ENCODE measurements at places on chromosomes 11 and 22.

GRCh38 chr22:41229730-41230400 lies 10.9 kb downstream of the CHADL start:
- DNase-seq = no peak

- no peak for DNase-seq
Observed at GRCh38 chr11:102981324-102981910, 25.9 kb upstream of the MMP13 start.

- no peak for DNase-seq
Observed at GRCh38 chr22:30885001-30885366, 83.6 kb downstream of the MORC2 start.

GRCh38 chr22:24055283-24055682 lies 44.2 kb downstream of the CABIN1 start:
- DNase-seq = no peak

DNA sequence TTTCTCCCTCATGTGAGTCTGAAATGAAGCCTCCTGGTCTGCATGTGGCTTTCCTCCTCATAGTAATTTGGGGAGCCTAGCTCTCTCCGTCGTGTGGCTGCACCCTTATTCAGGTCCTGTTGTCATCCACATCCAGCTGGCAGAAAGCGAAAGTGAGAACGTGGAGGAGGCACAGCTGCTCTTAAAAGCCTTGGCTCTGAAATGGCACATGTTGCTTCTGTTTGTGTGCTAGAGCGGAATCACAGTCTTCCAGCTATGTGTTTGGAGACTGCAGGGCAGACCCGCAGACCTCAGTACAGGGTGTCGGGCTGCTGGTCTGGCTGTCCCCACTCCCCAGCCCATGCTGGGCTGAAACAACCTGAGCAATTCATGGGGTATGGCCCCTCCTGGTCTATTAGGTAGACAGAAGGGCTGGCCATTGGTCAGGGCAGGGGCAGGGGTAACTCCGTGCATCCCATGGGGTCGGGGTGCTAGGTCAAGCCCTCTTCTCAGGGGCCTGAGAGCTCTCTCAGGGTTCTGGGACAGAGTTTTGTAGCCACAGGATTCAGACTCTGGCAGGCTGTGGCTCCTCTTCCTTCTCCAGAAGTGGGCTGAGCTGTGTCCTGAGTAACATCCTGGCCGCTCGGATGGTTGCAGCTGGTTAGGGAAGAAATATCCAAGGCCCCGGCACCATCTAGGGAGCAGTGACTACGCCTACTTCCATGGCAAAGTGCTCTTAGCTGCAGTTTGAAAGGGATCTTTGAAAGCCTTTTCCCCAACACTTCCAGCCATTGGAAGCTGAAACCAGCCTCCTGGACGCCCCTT lies 50.6 kb downstream of the C11orf96 start:
- no peak for DNase-seq

DNA sequence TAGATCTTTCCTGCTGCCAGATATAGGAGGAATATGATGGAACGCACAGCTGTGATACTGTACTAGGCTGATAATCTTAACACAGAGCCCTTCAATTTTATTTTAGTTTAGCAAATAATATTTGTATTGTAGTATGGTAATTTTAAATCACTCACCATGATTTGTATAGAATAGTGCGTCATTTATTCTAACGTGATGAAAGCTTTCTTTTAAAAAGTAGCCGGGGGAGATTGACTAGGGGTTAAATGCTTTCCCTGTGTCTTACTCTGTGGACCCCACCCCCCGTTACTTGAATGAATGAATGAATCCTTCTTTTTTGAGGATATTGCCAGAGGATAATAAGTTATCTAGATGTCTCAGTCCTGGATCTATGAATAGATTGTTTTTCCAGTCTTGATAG lies 72.1 kb downstream of the CECR2 start:
- DNase-seq = no peak

- peak; percentile 49 for DNase-seq
Observed at GRCh38 chr11:109853156-109853776, 239.9 kb upstream of the ZC3H12C start.

DNA sequence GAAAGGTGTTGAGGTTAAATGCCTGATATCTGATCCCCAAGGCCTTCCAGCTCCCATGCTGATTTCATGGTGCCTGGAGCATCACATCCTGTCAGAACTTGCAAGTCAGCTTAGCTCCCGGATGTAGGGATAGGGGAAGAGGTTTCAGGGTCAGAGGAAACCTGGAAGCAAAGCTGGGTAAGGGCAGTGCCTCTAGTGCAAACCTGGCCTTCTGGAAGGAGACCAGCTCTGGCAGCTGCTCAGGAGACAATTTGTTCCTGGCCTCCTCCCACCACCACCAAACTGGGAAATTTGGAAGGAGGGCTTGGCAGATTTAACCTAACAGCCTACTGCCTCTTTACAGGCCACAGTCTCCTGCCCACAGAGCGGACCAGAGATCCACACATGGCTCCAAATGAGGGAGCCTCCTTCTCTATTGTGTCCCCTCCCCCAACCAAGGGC lies 9.2 kb upstream of the TSKU start:
- no peak for DNase-seq

DNA sequence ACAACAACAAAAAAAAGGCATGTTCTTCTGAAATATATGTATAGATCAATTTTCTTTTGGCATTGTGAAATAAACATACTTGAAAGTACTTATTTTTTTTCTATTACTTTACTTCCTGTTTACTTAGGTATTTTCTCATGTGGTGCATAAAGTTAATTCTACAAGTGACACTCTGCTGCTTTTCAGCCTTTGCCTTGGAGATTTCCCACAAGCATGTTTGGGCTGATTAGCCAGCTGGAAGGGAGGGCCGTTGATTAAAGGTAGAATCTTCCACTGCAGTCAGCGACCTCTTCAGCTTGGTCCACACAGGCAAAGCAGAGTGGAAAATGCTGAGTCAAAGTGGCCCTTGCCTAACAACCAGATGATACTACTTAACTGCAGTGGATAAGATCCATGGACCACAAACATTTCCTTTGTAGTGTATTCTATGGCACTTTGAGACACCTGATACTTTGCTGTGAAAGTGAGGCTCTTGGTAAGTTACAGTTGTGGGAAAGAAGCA lies 176.0 kb downstream of the ARHGAP42 start:
- peak; percentile 37 for DNase-seq

- no peak for DNase-seq
Observed at GRCh38 chr11:45655831-45656230, 9.6 kb downstream of the CHST1 start.

DNA sequence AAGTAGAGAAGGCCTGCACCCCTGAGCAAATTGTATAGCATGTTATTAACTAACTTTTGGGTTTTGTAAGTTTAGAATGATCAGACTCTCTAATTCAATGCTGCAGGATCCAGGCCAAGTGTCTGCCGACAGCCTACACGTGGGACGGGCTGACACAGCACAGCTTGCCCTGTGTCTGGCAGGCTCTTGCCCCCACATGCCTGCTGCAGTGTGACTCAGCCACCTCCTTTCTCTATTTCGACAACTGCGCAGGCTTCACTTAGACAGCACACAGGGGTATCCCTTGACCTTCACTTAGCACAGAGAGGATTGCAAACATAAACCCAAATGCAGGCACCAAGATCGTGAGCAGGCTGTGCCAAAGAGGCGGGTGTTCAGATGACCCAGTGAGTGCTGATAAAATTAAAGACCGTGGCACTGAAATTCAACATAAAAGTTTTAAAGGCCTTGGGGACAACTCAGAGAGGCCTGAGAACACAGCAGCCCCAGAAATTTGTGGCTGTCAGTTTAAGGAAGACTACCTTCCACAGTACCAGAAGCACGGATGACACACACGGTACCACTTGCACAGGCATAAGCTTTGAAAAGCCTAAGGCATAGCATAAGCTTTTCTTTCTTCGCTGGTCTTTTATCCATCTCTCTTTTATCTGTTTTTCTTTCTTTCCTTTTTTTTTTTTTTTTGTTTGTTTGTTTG lies 37.8 kb downstream of the SCN3B start:
- no peak for DNase-seq

DNA sequence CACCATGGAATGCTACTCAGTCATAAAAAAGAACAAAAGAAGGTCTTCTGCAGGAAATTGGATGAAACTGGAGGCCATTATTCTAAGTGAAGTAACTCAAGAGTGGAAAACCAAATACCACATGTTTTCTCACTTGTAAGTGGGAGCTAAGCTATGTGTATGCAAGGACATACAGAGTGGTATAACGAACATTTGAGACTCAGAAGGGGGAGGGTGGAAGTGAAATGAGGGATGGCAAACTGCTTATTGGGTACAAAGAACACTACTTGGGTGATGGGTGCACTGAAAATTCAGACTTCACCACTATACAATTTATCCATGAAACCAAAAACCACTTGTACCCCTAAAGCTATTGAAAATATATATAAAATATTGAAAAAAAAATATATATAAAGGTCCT lies 13.4 kb upstream of the CAT start:
- DNase-seq = no peak

DNA sequence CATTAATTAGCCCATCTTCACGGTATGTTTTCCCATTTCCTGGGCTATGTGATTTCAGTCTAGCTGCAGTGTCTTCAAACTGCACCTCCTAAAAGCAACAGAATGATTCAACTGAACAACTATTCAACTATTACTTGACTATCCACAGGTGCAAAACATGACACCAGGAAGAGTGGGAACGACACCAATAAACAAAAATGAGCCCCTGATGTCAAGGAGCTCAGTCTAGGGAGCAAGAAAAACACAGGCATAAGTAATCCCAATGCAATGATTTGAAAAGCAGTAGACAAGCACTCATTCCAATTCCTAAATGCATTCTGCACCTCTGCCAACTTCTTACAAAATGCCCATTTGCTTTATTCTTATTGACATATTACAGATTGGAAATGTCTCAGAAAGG lies 285.6 kb downstream of the ETS1 start:
- no peak for DNase-seq

GRCh38 chr11:13339195-13340153 lies 61.9 kb downstream of the BMAL1 start:
- peak; percentile 37 for DNase-seq

DNA sequence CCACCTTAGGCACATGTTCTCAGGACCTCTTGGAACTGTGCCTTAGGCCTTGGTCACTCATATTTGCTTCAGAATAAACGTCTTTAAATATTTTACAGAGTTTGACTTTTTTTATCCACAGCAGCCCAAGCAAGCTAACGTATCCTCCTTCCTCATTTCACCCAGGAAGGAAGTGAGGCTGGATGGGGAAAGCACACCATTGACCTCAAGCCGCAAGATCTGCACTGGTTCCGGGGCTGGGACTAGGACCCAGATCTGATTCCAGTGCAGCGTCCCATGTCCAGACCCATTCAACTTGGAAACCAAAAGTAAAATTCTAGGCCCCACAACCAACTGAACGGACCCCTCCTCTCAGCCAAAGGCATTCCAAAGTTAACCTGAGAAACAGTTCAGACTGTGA lies 2.4 kb upstream of the LGALS12 start:
- DNase-seq = no peak

DNA sequence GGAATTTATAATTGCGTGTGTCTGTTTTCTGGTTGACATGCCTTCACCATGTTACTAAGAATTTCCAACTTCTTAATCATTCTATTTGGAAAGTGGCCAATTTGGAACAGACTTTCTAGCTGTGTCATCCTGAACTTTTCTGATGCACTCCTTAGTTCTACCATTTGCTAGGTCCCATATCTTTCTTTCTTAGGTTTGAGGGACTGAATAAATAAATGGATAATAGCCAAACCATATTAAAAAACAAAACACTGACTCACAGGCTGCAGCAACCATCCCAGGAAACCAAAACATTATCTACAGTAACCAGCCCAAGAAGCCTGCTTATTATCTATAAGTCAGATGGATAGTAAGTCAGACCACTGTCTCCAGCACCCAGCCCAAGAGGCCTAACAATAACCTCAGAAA lies 57.5 kb upstream of the PLET1 start:
- DNase-seq = no peak

GRCh38 chr11:19076744-19077589 lies 16.4 kb upstream of the MRGPRX2 start:
- DNase-seq = peak; percentile 21

DNA sequence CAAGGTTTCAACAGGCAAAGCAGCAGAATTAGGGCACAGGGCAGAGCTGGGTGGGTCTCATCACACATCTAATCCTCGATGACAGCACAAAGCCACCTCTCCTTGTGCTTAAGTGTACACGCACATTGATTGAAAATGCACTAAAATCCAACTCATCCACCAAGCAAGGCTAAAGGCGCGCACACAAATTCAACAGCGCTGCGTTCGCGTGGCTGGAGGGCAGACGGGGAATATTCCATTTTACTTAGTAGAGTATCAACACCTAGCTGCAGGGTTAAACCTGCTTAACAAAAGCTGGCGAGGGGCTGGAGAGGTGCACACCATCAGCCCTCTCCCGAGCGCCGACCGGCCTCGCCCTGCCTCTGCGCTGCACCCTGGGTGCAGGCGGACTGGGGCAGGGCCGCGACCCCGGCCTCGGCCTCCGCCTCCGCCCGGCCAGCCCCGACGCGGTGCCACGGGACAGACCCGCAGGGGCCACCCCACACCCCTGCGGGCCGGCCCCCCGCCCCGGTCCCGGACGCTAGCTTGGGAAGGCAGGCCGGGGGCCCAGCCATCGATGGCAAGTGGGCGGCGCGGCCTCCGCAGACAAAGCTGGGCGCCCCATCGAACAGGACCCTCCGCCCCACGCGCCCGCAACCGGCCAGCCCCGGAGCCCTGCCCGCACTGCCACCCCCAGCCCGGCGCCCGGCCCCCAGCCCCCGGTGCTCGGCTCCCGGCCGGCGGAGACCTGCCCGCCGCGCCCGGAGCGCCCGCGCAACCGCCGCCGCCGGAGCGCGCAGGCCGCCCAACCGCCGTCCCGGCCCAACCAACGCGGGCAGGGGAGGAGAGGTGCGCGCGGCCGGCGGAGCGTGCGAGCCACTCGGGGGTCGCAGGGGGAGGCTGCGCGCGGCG lies 929 bp downstream of the PRDM10 start:
- DNase-seq = peak; percentile 25

- DNase-seq = no peak
Observed at GRCh38 chr11:64622681-64623080, 31.7 kb downstream of the SLC22A12 start.

DNA sequence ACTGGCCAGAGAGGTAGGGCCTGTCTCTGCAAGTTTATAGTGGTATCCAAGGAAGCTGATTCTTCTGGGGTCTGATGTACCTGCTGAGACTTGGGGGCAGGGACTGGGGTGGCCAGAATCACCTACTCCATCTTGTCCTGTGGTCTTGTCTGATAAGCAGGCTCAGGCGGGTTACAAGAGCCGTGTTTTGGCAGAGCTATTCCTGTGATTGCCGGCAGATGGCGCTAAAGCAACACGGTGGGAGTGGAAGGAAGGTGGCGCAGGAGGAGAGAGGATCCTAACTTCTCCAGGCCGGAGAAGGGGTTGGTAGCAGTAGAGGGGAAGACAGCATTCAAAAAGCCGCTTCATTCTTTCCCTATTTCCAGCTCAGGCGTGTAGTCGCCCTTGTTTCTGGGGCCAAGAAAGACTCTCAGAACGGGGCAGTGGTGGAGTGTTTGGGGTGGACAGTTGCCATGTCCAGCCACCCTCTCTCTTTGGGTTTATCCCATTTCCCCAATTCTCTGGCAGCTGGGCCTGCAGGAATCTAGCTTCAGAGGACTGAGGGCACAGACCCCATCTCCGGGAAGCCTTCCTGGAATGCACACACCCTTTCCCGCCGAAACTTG lies 15.1 kb downstream of the CHRM1 start:
- DNase-seq = peak; percentile 67

All from Jurkat, Clone E6-1 (cell line).